Cardiac muscle cell (in vitro differentiated cells and primary cell): ENCODE measurements at places on chromosomes 1 and 21. TPM values are rescaled to one million over a fixed set of nuclear protein-coding genes. Genes with fewer than 3 reads are reported as not detected.

DNA sequence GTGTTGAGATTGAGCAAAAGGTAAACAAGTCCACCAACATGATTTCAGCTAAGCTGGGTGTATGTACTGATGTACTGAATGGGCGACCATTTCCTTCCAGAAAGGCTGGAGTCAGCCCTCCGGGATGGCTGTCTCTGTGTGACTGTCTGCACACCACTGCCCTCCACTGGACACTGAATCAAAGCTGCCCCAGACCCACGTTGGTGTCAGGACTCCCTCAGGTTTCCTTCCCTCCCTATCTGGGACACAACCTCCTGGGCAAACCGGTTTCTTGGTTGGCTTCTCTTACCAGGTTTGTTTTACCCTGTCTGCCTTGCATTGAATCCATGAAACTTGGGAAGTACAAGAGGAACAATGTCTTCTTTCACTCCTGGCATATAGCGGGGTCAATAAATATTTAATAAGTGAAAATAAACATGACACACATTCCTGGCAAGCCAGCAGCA, 5.3 kb upstream of the SRP9 start:
- peak; percentile 93 for DNase-seq

- DNase-seq, result no peak
Observed at GRCh38 chr21:42289926-42290325, 25.3 kb downstream of the TFF3 start.

DNA sequence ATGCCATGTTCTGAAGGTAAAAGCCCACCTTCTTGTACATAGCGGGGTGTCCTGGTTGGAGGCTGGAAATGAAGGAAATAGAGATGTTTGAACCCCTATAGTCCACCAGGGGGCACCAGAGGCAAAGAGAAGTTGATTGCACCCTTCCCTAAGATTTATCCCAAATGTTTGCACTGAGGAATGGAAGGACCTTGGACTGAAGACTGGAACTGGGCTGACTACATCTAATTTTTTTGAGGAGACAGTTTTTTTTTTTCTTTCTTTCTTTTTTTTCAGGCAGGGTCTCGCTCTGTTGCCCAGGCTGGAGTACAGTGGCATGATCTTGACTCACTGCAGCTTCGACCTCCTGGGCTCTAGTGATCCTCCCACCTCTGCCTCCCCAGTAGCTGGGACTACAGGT, 55.3 kb upstream of the EIF4G3 start:
- DNase-seq, result peak; percentile 77

GRCh38 chr1:242454262-242455051, 70.0 kb downstream of the PLD5 start:
- peak; percentile 44 for DNase-seq

DNA sequence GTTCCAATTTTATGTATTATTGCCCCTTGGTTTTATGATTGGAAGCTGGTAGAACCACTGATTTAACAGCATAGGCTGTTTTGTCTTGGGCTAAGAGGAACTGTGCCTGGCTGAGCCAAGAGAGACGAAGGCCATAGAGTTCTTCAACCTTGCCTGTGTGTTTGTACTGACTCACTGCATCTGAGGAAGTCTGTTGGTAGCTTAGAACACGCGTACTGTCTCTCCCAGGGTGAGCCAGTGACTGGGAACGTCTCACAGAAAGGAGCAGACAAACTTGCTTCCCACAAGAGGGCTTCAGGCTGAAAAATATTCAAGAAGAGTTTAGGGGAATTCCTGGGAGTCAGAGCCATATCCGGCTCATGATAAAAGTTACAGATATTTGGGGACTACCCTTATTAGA, 14.9 kb downstream of the TMEM51 start:
- no peak for DNase-seq

DNA sequence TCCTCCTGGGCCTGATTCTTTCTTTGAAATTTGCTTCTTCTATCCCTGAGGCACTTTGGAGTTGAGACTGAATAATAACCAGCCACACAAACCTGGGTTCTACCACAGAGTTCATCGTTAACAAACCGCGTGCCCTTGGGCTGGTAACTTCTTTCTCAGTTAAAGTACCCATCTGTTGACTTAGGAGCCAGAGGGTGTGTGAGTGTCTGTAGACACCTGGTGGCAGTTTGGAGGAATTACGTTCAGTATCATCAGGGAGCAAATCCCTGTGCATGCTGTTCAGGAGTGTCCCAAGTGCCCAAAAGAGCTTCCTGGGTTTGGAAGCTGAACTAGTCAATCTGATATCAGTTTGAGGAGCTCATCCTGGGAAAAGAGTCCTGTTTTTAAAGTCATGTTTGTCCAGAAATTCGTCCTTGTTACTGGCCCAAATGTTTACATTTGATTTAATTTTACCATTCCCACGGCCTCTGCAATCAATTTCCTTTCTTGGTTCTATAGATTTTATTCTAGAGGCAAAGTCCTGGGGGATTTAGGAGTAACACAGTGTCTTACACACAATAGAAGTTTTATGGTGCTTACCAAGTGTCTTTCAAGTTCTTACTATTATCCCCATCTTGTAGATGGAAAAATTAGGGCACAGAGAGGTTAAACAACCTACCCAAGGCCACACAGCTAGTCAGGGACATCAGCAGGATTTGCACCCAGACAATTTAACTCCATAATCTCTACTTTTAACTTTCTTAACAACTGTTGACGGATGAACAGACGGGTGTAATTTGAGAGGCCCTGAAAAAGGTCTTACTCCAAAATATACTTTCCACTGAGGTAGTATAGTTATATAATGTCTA, 26.7 kb upstream of the RPTN start:
- DNase-seq, result no peak

Gene TEX38
- 1.2 TPM in 1 of 2 replicates, not detected in the other for total RNA-seq

Gene CASP9
- 83.9 and 96.1 TPM in 2 replicates for total RNA-seq

Gene C1orf87
- not detected in 2 replicates for total RNA-seq
